Activated naive CD8-positive, alpha-beta T cell treated with anti-CD3 and anti-CD28 coated beads, Interleukin-2, amount 50 U/mL, for 24 hours (primary cell): ENCODE measurements at places on chromosomes 1 and 21.

DNA sequence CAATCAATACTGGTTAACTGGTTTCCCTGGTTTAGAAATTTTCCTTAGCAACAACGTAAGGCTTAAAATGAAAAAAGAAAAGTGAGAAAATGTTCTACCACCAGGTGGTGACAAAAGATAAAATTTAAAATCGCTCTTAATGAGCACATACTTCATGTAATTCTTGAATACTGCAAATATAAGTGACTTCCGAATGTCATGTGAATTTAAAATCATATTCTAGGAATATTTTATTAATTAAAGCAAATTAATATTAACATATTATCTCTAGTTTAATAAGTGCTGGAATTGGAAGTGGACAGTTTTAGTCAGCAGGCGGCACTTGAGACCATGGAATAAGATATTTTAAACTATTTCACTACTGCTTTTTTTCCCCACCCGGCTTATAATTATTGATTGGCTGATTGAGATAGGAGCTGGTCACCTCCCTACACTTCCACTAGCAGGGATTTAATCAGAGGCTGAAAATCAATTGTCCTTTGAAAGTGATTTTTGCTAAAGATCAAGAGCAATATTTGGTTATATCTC is 5.0 kb upstream of the ADAMTS1 start:
- H3K4me1 ChIP-seq: peaks cover 18% of the 10 kb centered on the region
- H3K27ac ChIP-seq: no peak overlapping the region
- peaks cover 45% of the 10 kb centered on the region for H3K27me3 ChIP-seq
- no peaks in the 10 kb centered on the region for H3K36me3 ChIP-seq
- no peak for DNase-seq

GRCh38 chr1:24442764-24443163 is 27.2 kb downstream of the NIPAL3 start:
- no peak overlapping the region for H3K27ac ChIP-seq
- no peak for DNase-seq
- H3K4me3 ChIP-seq: no peak overlapping the region
- H3K36me3 ChIP-seq: peaks cover 20% of the 10 kb centered on the region
- peaks cover 1% of the 10 kb centered on the region for H3K4me1 ChIP-seq

- DNase-seq: no peak
- peaks cover 56% of the 10 kb centered on the region for H3K36me3 ChIP-seq
These were observed 11.7 kb downstream of the TNFRSF1B start for GRCh38 chr1:12178511-12178910.

- no peaks in the 10 kb centered on the region for H3K36me3 ChIP-seq
- DNase-seq: no peak
- H3K4me1 ChIP-seq: no peaks in the 10 kb centered on the region
- no peak overlapping the region for H3K27ac ChIP-seq
- no peak overlapping the region for H3K4me3 ChIP-seq
These were observed 49.6 kb downstream of the ZFYVE9 start for GRCh38 chr1:52191395-52191965.

DNA sequence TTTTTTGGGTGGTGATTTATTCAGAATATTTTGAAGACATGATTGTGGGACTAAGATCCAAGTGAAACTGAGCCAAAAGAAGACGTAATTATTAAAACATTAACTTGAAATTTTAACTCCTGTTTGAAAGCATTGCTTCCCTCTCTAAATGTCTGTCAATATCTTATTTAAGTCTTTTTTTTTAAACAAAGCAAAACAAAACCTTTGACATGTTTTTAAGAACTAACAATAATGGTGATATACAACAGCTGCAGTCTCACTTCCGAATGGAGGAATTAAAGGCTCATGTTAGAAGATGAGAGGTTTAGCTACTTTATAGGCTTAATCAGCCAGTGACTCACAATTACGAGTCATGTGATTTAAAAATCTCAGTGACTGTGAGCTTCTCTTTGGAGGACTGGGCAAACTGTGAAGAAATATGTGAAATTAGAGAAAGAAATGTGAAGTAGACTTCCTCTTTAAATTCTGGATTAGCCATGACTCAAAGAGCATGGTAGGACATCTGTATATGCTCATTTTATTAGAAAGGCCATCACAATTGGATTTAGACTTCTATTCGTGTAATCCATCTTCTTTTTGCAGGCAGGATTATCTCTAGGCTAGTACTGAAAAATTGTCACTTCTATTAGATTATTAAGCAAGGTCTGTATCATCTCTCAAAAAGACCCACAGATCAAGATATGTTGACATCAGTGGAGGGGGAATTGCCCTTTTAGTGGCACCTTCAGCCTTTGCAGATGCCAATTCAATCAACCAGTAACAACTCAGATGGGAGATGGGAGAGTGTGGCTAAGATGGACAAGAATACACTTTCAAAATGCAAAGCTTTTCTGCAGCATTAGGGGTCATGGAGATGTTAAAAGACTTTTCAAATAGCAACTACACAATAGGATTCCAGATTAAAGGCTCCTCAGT is 28.7 kb downstream of the KCNA3 start:
- H3K4me3 ChIP-seq: no peak overlapping the region
- H3K27me3 ChIP-seq: no peaks in the 10 kb centered on the region
- peak overlapping the region; percentile 71 for H3K27ac ChIP-seq
- no peak for DNase-seq

DNA sequence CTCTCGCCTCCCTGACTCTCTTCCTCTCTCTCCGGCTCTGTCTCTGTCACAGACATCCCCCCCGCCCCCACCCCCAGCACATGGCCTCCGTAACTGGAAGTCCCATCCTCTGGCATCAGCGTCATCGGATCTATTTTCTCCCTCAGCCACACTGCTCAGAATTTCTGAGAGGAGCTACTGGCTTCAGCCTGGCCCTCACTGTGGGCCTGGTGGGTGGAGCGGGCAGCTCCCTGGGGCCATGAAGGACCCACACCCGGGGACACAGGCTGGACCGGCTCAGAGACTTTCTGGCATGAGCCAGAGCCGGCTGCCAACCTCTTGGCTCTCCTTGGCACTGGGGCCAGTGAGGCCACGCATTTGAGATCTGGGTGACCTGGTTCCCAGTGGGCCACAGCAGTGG is 61.2 kb upstream of the CASZ1 start:
- peaks cover 2% of the 10 kb centered on the region for H3K27me3 ChIP-seq
- no peaks in the 10 kb centered on the region for H3K4me1 ChIP-seq
- DNase-seq: no peak
- no peak overlapping the region for H3K4me3 ChIP-seq

DNA sequence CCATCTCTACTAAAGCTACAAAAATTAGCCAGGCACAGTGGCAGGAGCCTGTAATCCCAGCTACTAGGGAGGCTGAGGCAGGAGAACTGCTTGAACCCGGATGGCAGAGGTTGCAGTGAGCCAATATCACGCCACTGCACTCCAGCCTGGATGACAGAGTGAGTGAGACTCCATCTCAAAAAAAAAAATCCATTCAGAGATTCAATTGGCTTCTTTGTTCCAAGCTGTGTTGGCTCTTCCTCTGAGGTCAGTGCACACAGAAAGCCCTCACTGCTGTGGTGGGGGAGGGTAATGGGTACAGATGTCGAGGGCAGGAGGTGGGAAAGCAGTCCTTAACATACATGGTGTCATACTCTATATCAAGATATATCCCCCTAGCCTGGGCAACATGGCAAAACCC is 14.7 kb downstream of the TIE1 start:
- no peaks in the 10 kb centered on the region for H3K36me3 ChIP-seq

- no peak for DNase-seq
- no peak overlapping the region for H3K27ac ChIP-seq
- no peaks in the 10 kb centered on the region for H3K27me3 ChIP-seq
- H3K4me1 ChIP-seq: peaks cover 36% of the 10 kb centered on the region
These were observed 2.6 kb upstream of the HDAC1 start for GRCh38 chr1:32289256-32289655.

DNA sequence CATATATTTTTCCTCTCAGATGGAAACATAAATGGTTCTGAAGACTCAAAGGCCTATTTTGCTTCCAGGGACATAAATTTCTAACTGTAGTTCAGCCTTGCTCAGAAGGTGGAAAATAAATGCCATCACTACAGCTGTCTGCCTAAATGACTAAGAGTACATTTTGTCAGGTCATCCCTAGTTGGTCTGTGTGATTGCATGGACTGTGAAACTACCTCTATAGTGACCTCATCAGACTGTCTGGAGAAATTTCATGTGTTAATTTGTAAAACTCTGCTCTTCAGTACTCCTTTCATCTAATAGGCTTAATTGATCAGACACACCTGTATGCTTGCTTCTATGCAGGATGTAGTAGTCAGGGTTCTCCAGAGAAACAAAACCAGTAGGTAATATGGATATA is 886.9 kb downstream of the AMY1C start:
- no peaks in the 10 kb centered on the region for H3K4me1 ChIP-seq
- no peak for DNase-seq
- H3K4me3 ChIP-seq: no peak overlapping the region
- no peaks in the 10 kb centered on the region for H3K36me3 ChIP-seq
- H3K27ac ChIP-seq: no peak overlapping the region

GRCh38 chr1:43052786-43053439 is 94.2 kb upstream of the SLC2A1 start:
- no peaks in the 10 kb centered on the region for H3K36me3 ChIP-seq
- peaks cover 6% of the 10 kb centered on the region for H3K4me1 ChIP-seq
- no peak overlapping the region for H3K27ac ChIP-seq
- peaks cover 7% of the 10 kb centered on the region for H3K27me3 ChIP-seq
- no peak for DNase-seq
- no peak overlapping the region for H3K4me3 ChIP-seq

DNA sequence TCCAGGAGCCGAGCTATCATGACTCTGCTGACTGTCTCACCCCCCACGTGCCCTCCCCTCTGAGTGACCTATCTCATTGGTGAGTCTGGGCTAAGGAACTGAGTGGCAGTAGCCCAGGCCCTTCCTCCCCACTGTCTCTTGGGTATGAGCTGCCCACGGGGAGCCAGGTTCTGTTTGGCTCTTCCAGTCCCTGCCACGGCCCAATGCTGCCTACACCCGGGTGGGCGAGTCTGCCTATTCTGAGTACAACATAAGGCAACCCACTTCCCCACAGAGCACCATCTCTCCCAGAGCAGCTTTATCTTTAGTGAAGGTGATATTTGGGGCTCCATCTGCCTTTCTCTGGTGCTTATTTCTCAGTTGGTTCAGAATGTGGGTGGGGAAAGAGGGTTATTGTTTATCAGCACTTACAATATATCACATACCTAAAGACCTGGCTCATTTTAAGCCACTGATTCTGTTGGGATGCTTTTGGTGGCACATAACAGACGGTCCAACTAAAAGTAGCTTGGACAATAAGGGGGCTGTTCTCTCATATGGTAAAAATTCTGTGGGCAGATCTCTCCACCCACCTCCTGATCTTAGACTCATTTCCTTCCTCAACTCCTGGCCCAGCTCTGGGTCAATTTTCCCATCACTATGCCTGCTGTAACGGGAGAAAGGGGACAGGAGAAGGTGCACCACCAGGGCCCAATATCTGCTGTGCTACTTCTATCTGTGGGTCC is 27.7 kb upstream of the VWA5B1 start:
- H3K27ac ChIP-seq: no peak overlapping the region
- no peaks in the 10 kb centered on the region for H3K36me3 ChIP-seq
- DNase-seq: no peak
- peaks cover 26% of the 10 kb centered on the region for H3K27me3 ChIP-seq
- H3K4me1 ChIP-seq: no peaks in the 10 kb centered on the region
- no peak overlapping the region for H3K4me3 ChIP-seq

- H3K27me3 ChIP-seq: no peaks in the 10 kb centered on the region
- DNase-seq: no peak
- no peak overlapping the region for H3K4me3 ChIP-seq
- no peaks in the 10 kb centered on the region for H3K4me1 ChIP-seq
- H3K27ac ChIP-seq: peak overlapping the region; percentile 0
These were observed 12.3 kb downstream of the UQCRH start for GRCh38 chr1:46315669-46316403.

GRCh38 chr21:34362670-34363069 is 1.1 kb upstream of the KCNE2 start:
- no peak overlapping the region for H3K4me3 ChIP-seq
- DNase-seq: no peak
- no peaks in the 10 kb centered on the region for H3K36me3 ChIP-seq
- peaks cover 22% of the 10 kb centered on the region for H3K27me3 ChIP-seq

DNA sequence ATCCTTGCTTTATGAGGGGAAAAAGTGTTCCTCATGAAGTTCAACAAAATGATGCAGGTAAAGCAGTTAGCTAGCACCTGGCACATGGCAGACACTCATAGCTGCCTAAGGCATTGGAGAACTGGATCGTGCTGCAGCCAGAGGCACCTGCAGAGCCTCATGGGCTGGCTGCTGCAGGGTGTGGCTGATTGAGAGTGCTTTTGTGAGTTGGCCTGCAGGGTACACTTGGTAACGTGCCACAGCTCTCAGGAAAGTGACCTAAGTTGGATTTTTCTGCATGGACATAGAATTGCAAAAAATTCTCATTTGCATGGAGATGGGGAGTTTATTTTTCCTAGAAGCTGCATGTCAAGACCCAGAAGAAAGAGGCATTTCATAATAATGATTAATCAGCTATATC is 31.6 kb upstream of the IL20 start:
- H3K27ac ChIP-seq: no peak overlapping the region
- H3K27me3 ChIP-seq: peaks cover 4% of the 10 kb centered on the region
- H3K36me3 ChIP-seq: no peaks in the 10 kb centered on the region
- DNase-seq: no peak

DNA sequence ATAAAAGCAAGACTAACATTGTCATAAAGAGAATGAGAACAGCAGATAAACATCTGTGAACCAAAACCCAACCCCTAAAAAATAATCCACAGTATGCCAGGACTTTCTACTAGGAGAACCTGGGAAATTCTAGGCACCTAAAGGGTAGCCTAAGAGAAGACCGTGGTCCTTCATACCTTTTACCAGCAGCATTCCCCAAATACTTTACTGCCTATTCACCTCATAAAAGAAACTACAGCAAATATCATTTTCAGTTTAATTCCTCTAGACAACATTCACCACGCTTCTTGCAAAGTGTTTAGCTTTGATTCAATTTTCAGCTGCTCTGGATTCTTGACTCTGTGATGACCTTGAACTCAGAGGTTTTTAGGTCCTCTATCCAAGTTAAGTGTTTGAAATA is 1180.7 kb upstream of the B3GALT2 start:
- H3K27me3 ChIP-seq: peaks cover 4% of the 10 kb centered on the region
- DNase-seq: no peak
- H3K4me3 ChIP-seq: no peak overlapping the region

- no peak overlapping the region for H3K4me3 ChIP-seq
- H3K36me3 ChIP-seq: no peaks in the 10 kb centered on the region
- H3K4me1 ChIP-seq: no peaks in the 10 kb centered on the region
- no peak for DNase-seq
These were observed 24.3 kb upstream of the GRHL3 start for GRCh38 chr1:24294716-24295371.

DNA sequence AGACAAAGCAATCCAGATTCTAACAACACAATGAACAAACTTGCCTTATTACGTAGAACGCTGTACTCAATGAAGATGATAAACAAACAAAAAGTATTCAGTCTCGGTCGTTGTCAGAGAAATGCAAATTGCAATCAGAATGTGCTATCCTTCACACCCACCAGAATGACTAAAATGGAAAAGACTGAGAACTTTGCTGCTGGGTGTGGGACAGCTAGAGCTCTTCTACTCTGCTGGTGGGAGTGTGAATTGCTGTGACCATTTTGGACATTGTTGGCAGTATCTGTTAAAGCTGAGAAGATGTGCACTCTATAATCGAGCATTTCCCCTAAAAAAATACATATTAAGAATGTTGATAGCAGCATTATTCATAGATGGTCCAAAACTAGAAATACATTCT is 111.4 kb downstream of the PEX14 start:
- H3K4me1 ChIP-seq: peaks cover 2% of the 10 kb centered on the region
- H3K4me3 ChIP-seq: no peak overlapping the region
- no peak overlapping the region for H3K27ac ChIP-seq
- DNase-seq: no peak
- no peaks in the 10 kb centered on the region for H3K27me3 ChIP-seq
- H3K36me3 ChIP-seq: peaks cover 6% of the 10 kb centered on the region
